ENCODE measurements at places on chromosomes 5 and 9.

DNA sequence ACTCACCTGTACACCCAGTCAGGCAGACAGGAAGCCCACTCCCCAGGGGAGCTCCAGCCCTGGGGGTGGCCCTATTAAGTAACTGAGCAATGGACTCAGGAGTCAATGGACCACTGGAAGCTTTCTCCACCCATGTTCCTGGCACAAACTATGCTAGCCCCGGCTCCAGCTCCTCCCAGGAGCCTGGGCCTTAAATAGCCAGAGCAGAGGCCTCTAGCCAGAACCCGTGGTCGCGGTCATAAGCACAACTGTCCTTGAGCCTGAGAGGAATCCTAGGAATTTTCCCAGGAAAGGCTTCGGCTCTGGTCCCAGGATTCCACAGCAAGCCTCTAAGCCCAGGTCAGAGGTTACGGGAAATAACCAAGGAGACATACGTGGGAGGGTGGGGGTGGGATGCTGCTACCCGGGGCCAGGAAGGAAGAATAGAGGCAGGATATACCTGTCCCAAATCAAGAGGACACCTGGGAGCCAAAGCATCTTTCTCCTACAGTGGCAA, 5.5 kb downstream of the SEPTIN8 start:
- no peak for DNase-seq

DNA sequence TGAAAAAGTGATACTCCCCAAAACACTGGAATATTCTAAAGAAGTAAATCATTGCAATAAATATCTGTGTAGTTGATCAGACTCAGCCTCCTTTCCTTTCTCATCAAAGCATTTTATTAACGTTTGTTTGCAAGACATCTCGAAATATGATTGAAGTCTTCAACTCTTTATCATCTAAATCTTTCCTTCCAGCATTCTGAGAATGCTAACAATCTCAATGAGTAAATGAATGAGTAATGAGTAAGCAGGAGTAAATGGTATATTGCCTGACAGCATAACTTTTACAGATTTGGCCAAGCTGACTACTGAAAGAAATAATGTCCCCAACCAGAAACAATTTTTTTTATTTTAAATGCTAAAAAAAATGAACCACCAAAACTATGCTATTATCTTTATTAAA, 157.1 kb downstream of the SLCO4C1 start:
- DNase-seq: no peak

- no peak for DNase-seq
These were observed 38.5 kb downstream of the SECISBP2 start for GRCh38 chr9:89356782-89357181.

DNA sequence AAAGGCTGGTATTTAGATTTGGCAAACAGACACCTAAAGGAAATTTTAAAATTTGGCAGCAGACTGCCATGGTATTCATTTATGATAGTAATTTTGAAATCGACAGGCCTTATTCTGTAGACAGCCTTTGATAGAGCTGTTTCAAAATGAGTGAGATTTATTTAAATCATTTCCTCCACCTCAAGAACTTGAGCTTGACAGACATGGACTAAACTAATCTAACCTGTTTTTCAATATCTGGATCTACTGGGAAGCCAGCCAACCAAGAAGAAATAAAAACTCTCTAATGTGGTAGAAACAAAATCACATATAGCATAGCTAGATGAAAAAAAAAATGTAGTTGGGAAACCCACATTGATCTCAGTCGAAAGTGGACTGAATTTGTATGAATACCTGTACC, 56.9 kb upstream of the RASA1 start:
- no peak for DNase-seq

GRCh38 chr9:86909388-86909787, 37.9 kb downstream of the GAS1 start:
- DNase-seq: no peak

GRCh38 chr9:132147331-132147730, 14.5 kb upstream of the NTNG2 start:
- no peak for DNase-seq

DNA sequence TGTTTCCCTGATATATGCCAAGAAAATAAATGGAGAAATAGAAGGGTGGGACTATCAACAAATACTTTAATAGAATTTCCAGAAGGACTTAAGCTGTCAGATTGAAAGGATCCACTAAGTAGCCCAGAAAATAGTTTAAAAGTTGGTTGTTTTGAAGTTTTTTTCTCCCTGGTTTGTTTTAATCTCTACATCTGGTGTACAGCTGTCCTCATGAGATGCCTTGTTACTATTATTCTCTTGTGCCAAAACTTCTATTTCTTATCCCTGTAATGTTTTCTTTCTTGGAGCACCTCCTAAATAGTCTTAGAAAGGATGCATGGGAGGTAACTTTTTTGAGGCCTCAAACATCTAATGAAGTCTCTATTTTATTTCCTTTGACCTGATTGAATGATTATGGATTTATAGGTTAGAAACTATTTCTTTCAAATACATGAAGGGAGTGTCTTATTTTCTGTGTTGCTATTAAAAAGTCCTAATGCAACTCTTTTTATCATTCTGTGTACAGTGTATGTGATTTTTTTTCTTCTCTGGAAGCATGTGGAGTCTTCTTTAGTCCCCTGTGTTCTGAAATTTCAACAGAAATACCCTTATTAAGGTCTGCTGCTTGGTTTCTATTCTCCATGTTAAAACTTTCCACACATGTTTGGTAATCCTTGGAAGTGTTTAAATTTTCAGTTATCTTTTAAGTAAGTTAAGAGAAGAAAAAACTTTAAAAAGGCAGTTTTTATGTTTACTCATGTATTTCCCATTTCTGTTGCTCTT, 140.0 kb upstream of the CDKN2B start:
- DNase-seq: no peak

- no peak for DNase-seq
These were observed 90.3 kb downstream of the ANKRD55 start for GRCh38 chr5:56142614-56143372.

GRCh38 chr5:128464596-128464995, 73.4 kb downstream of the FBN2 start:
- no peak for DNase-seq

- no peak for DNase-seq
These were observed 81.8 kb upstream of the KLF9 start for GRCh38 chr9:70496244-70496643.

GRCh38 chr5:82278711-82279370, 687 bp upstream of the RPS23 start:
- no peak for DNase-seq

DNA sequence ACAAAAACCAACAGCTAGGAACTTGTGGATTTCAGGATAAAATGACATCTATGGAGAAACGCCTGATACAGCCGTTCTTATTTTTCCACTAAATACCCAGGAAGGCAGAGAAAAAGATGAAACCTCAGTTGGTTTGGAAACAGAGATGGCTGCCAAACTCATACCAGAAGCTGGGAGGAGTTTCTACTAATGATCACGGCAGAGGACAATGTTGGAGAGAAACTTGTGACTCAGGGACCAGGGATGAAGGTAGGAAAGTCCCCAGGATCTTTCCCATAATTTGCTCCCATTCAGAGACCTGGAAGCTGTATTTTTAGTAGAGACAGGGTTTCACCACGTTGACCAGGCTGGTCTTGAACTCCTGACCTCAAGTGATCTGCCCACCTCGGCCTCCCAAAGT, 187.1 kb upstream of the IER5L start:
- DNase-seq: no peak

DNA sequence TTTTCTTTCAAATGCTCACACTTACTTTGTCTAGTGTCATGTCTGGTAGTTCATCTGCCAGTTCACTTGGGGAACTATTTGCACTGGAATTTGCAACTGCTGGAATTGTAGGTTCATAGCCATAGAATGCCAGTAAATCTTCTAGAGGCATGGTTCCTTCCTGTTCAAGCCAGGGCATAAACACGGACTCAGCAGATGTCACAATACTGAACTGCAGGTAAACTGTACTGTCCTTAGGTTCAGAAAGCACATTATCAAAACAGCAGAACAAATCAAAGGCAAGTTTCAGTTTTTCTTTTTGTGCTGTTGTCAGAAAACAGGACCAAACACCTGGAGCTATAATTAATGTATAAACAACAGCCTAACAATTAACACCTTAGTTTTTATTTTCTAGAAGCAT, 13.1 kb downstream of the MIER3 start:
- no peak for DNase-seq

DNA sequence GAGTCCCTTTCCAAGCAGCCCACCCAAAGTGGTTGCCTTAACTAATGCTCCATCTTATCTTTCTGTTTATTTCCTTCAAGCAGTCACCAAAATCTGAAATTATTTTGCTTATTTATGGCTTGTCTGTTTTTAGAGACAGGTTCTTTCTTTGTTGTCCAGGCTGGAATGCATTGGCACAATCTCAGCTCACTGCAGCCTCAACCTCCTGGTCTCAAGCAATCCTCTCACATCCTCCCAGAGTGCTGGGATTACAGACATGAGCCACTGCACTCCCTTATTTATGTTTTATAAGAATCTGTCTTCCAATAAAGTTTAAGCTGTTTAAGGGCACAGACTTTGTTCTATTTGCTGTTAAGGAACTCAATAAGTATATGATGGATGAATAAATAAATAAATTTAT, 133.7 kb downstream of the GABRB2 start:
- no peak for DNase-seq

- no peak for DNase-seq
These were observed 2039.7 kb upstream of the WWC1 start for GRCh38 chr5:166251786-166252185.

GRCh38 chr9:20394969-20395368, 227.3 kb downstream of the MLLT3 start:
- no peak for DNase-seq

- DNase-seq: no peak
These were observed 60.3 kb downstream of the MAPKAP1 start for GRCh38 chr9:125646621-125647100.

GRCh38 chr9:137761793-137762192, 115.8 kb upstream of the CACNA1B start:
- no peak for DNase-seq

- DNase-seq: no peak
These were observed 175.9 kb downstream of the ENC1 start for GRCh38 chr5:74464512-74465209.

GRCh38 chr5:172276214-172276613, 7.3 kb downstream of the UBTD2 start:
- DNase-seq: no peak

DNA sequence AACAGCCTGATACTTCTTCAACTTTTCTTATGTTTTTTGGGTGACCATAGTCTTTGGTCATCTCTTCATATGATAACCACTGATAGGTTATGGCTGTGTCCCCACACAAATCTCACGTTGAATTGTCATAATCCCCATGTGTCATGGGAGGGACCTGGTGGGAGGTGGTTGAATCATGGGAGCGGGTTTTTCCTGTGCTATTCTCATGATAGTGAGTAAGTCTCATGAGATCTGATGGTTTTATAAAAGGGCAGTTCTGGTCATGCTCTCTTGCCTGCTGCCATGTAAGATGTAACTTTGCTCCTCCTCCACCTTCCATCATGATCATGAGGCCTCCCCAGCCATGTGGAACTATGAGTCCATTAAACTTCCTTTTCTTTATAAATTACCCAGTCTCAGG, 8.7 kb downstream of the RHOBTB3 start:
- DNase-seq: no peak

DNA sequence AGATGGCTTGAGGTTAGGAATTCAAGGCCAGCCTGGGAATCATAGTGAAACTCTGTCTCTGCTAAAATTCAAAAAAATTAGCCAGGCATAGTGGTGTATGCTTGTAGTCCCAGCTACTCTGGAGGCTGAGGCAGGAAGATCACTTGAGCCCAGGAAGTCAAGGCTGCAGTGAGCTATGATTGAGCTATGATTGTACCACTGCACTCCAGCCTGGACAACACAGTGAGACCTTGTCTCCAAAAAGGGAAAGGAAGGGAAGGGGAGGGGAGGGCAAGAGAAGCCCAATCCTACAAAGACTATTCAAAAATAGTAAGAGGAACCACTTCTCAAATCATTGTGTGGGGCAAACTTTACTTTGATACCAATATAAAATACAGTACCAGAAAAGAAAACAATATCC, 11.2 kb downstream of the SEMA4D start:
- DNase-seq: no peak

DNA sequence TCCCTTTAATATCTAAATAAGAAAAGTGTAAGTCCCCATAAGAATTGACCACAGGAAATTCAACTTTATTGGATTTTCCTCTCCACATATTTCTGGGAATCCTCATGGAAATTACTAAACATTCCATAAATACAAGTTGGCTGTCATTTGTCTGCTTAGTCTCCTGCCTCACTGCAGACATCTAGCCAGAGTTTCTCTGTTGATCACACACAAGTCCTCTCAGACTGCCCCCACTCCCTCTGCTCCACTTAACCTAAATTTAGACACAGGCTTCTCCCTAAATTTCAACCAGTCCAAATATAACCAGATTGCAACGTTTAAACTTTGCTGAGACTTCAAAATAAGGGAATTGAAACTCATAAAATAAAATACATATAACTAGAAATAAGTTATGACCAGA, 982.1 kb downstream of the DTWD2 start:
- no peak for DNase-seq

GRCh38 chr5:54361691-54362411, 51.5 kb upstream of the ARL15 start:
- no peak for DNase-seq

- no peak for DNase-seq
These were observed 2.6 kb upstream of the GAPVD1 start for GRCh38 chr9:125258832-125259534.

GRCh38 chr5:142597546-142598337, 88.1 kb downstream of the FGF1 start:
- no peak for DNase-seq

- DNase-seq: no peak
These were observed 507.7 kb upstream of the PTGER4 start for GRCh38 chr5:40171971-40172370.

- DNase-seq: no peak
These were observed 7.0 kb upstream of the MOCS2 start for GRCh38 chr5:53116597-53116996.

- no peak for DNase-seq
These were observed 25.0 kb upstream of the GSN start for GRCh38 chr9:121242959-121243346.

GRCh38 chr5:40746703-40747102, 9.1 kb downstream of the TTC33 start:
- DNase-seq: no peak

DNA sequence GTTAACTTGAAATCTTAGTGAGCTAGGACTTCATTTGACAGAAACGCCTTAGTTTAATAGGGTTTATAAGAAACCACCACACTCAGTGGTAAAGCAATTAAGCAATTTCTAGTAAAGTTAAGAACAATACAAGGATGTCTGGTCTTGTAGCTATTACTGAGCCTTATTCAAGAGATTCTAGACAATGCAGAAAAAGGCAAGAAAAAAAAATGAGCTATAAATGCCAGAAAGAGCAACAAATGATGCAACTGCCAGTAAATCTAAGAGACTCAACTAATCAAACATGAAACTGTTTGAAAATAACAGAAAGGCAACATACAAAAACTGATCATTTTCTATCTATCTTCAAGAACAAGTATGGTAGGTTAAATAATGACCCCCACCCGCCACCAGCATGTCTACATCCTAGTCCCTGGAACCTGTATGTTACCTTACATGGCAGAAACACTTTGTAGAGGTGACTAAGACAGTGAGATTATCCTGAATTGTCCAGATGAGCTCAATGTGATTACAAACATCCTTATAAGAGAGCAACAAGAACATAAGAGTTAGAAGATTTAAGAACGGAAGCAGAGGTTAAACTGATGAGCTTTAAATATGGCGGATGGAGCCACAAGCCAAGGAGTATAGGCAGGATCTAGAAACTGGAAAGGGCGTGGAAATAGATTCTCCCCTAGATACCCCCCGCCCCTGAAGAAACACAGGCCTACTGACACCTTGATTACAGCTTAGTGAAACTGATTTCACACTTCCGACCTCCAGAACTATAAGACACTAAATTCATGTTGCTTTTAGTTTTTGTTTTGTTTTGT, 93.0 kb downstream of the SUSD1 start:
- DNase-seq: no peak

- DNase-seq: no peak
These were observed 45.1 kb upstream of the ROR2 start for GRCh38 chr9:91995000-91995655.
